Activated CD4-positive, CD25-positive, alpha-beta regulatory T cell treated with anti-CD3 and anti-CD28 coated beads, Interleukin-2, amount 50 U/mL, for 16 hours (primary cell): ENCODE measurements at places on chromosomes 7 and 10.

- DNase-seq: no peak
Observed at GRCh38 chr7:136687693-136688322, 180.6 kb upstream of the CHRM2 start.

- no peak for DNase-seq
Observed at GRCh38 chr7:32519763-32520162, 24.5 kb downstream of the AVL9 start.

DNA sequence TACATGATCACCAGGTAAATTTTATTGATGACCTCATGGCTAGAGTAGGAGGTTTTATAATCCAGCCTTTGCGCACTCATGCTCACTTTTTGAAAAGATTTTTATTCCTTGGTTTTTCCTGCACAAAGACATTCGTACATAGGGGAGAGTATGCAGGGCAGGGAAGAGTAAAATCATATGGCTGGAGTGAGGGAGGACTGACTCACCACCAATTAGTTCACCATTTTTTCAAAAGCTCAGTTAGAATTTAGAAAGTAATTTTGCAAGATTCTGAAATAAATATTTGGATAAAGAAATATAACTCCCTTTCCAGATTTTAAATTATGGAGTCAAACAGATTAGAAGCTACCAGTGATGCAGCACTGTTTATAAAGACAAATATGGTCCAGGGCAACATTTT is 111.9 kb downstream of the SEMA3D start:
- no peak for DNase-seq

- DNase-seq: no peak
Observed at GRCh38 chr10:72072639-72073038, 15.7 kb downstream of the SPOCK2 start.

GRCh38 chr7:16078076-16078952 is 343.0 kb downstream of the CRPPA start:
- no peak for DNase-seq

- DNase-seq: no peak
Observed at GRCh38 chr7:30147223-30147622, 12.4 kb downstream of the MTURN start.

DNA sequence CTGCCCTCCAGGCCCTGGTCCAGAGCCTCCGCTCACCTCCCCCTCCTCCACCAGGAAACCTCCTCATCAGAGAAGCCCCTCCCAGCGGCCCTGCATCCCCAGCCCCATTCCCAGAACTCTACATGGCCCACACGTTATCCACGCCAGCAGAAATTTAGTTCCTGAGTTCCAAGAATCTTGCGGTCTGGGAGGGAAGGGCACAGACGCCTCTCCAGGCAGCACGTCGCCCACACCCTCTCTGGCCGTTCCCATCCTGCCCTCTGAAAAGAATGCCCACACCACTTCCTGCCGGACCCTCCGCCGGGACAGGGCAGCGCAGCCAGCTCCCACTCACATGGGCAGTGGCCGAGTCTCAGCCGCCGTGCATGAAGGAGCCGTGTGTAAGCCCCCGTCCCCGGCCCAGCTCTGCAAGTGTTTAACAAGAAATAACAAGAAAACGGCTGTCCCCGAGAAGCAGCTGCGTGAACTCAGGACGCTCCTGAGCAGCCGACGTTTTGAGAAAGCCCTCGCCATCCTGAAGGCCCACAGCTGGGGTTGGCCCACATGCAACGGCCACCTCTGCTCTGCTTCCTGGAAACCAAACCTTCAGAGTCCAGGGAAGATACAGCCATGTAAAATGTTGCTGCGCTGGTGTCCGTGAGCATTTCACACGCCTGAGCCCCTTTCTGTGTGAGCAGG is 17.4 kb downstream of the ADGRA1 start:
- DNase-seq: no peak

GRCh38 chr10:131337741-131338140 is 26.2 kb upstream of the TCERG1L start:
- DNase-seq: no peak

DNA sequence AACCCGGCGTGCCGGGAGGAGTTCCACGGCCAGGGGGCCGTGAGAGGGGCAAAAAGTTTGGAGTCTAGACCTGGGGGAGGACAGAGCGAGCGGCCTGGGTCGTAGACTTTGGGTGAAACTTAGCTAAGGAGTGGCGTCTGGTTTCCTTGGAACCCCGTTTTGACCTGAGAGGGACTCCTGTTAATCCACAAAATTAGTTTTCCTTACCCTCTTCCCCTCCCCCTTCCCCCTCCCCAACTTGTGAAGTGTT is 574 bp downstream of the MARCHF5 start:
- DNase-seq: no peak

DNA sequence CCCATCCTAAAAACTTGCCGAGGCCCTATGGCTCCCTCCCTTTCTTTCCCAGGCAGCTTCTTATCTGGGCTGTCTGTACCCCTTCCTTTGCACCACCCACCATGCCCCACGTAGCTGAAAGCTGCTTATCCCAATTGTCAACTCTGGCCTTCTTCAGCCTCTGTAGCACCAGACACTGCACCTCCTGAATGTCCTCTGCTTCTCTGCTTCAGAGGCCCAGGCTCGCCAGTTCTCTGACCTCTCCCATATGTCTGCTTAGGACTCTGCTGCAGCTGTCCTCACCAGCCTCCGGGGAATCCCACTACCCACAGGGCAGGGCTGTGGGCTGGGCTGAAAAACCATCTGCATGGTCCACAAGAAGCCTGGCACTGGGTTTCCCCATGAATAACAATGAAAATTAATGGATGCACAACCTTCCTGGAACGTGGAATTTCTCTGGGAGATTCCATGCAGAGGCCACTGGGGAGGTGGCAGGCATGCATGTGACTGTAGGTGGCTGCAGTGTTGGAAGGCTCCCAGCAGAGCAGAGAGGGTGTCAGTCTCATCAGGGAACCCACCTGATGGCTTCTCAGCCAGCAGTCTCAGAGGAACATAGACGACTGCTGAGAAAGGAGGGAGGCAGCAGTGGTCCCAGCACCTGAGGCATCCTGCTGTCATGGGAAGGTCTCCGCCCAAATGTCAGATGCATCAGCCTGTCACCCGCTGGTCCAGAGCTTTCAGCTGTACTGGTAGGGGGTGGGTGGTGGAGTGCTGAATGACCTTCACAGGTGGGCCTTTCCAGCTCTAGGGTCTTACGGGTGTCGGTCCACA is 16.8 kb upstream of the SH2D4B start:
- no peak for DNase-seq

DNA sequence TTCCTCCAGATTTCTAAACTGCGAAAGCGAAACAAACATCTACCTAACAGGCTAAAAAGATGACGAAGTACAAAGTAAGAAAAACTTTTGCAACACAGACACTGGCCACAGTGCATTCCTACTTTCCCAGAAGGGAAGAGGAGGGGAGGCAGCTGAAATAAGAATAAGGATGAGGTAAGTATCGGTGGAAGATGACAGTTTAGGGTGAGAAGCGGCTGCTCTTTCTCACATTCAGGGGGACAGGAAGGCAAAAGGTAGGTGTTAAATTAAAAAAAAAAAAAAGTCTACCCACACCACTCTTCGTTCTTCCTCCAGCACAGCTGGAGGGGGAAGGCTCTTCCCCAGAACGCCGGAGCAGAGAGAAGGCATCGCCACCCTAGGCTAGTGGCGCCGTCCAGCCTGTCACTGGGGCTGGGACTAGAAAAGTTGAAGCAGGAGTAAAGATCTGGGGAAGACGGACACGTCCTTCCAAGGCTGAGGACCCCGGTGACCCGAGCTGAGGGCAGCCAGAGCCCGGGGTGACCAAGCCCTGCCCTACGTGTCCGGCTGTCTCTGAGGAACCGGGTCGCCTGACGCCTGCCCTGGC is 846 bp downstream of the DNAJC1 start:
- DNase-seq: no peak

- DNase-seq: no peak
Observed at GRCh38 chr7:14999331-14999730, 96.8 kb upstream of the DGKB start.

DNA sequence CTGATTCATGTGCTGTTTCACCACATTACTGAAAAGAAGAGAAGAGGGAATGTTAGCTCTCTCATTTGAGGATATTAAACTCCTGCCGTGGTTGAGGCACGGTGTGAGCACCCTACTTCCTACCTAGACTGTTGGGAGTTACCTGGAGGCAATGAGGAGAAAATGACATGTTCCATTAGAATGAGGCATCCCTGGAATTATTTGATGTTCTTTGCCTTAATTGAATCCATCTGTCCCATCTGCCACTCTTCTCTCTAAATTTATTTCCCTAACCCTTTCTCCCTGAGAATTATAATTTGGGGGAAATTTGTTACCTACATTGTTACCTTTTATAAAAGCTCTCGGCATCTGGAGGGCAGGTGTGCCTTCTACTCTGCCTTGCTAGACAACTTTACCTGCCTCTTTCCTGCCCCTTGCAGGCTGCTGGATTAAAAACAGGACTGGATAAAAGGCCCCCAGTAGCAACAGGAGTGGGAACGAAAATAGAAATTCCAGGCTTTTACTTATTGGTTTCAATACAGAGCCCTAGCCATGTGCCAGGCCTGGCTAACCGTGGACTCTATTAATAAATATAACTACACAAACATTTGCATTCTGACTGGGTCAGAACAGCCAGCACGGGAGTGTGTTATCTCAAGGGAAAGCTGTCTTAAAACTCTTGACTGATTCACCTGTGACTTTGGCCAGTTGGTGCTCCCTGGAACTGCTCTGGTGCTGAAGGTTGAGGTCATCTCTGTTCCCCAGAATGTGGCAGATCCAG is 4.4 kb upstream of the ATXN7L1 start:
- no peak for DNase-seq

DNA sequence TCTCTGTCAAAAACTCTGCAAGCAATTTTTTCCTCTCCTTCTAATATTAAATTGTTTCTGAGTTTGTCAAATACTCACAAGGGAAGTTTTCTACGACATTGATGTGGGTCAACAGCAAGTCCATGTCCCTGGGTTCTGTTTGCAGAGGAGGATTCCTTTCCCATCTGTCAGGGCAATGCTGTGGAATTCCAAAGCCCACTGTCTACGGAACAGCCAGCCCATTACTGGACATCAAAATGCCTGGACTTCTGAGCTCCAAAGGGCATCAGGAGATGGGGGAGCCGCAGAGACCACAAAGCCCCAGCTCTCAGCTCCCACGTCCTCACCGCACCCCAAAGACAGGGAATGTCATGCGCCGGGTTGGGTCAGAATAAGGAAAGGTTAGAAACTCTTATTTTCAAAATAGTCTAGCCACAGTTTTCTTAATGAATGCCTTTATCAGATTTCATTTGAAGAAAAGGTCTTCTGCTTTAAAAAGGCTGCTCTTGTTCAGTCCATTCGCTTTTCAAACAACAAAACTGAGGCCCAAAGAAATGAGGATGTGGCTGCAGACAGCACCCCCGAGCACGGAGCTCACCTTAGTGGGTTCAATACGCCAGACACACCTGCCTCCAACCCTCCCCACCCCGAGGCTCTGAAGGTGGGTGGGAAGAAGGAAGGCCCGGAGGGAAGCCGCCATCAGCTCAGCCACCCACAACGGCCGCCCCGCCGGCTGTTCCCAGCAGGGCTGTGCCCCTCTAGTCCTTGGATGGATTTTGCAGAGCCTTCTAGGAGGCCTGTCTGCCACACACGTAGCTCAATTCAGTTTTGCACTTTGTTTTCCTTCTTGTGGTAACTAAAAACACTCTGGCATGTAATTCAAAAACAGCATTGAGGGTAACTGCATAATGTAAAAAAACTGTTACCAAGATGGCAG is 44.7 kb downstream of the PTPRN2 start:
- DNase-seq: no peak

GRCh38 chr7:113813471-113813870 is 105.3 kb downstream of the PPP1R3A start:
- no peak for DNase-seq

DNA sequence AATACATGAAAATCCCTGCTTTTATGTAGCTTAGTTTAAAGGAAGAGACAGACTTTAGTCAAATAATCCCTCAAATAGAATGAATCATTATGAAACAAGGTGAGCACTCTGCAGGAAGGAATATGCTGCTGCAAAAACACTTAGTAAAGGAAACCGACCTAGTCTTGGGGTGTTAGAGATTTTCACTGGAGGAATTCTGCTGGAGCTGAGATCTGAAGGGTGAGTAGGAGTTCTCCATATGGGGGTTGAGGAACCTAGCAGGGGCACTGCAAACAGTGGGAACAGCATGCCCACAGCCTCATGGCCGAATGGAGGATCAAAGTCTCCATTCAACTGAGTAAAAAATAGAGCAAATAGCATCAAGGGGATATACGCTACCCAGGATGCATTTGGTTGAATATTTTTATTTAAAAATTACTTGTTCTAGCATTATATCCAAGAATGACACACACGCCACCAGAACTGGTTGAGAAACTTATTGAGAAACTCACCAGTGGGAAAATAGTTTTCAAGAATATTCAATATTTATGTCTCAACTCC is 3.5 kb downstream of the ITIH2 start:
- DNase-seq: no peak

DNA sequence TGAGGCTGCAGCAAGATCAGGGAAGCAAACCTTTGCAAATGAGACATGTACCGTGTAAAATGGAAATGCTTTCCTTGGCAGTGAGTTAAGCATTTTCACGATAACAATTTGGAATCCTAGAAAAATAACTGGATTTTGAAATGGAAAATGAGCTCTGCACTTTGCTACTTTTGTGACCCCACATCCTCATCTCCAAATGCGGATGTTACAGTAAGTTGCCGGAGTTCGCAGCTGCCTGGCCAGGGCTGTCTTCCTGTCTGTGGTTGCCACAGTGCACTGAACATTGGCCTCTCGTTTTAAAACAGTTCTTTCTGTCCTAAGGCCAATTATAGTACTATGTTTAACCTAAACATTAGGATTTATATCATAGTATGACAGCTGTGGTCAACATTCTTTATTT is 136.2 kb upstream of the FZD8 start:
- DNase-seq: no peak

GRCh38 chr7:74511345-74511744 is 57.6 kb downstream of the GTF2IRD1 start:
- DNase-seq: no peak

DNA sequence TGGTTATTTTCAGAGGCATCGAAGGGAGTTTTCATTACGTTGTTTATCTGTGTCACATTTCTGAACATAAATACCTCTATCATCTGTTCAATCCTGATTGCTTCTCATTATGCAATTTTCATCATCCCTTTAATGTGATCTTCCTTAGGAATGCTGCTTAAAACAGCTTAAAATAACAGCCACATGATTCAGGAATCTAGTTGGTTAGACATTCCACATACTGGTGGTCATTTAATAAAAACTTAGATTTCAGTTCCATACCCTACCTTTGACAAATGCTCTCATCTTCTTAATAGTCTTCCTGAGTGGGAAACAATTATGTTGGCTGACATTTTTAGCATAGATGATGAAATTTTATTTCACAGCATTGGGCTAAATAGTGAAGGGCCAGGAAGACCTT is 191.3 kb upstream of the CDCA7L start:
- DNase-seq: no peak

DNA sequence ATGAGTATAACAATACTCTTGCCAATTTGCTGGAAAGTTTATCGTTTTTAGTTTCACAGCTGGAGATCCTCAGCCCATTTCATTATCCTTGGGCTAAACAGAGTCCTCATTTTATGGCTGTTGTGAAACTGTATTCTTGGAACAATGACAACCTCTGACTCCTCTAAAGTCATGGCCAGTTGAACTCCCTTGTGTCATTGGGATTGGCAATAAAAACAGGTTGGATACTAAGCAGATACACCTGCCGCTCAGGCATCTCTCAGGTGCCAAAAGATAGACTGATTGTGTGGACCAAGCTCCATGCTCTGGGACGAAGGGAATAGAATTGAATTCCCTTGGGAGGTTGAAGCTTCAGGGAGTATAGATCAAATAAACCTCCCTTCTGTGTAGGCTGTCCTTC is 182.2 kb downstream of the WDR11 start:
- no peak for DNase-seq
